ENCODE measurements at places on chromosomes 3 and 15.

- DNase-seq, result no peak
Measured at GRCh38 chr3:15513116-15513515, 8.4 kb downstream of the COLQ start.

DNA sequence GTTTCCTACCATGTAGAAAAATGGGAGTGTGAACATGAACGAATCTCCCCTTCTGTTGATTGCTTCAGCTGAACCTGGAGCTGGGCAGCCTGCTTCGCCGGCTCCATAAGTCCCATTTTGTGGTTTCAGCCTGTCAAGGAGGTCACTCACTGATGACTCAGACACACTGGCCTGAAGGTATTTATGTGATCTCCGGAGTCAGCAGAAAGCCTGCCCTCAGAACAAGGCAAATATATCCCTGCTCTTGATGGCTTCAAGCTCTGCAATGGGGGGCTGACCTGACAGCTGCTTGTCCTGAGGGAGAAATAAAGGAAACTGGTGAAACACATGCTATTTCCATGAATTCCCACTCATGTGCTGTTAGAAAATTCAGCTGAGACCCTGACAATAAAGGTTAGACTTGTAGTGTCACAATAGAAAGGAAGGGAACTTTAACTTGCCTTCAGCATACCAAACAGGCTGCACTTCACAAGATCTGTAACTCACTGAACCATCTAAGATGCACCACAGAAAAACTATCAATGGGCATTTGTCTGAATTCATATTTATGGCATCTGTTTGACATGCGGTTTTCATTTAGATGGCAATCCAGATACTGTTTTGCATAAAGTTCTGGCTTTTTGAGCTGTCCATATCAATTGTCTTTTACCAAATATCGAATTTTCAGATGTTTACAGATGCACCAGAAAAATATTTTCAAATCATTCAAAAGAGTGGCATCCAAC is 282.0 kb upstream of the VEPH1 start:
- peak; percentile 88 for DNase-seq

- no peak for DNase-seq
Measured at GRCh38 chr15:99721896-99722295, 11.3 kb downstream of the LYSMD4 start.

GRCh38 chr15:31828594-31828993 is 201.7 kb upstream of the CHRNA7 start:
- DNase-seq, result no peak

GRCh38 chr3:128217702-128218547 is 64.6 kb downstream of the EEFSEC start:
- DNase-seq, result no peak

DNA sequence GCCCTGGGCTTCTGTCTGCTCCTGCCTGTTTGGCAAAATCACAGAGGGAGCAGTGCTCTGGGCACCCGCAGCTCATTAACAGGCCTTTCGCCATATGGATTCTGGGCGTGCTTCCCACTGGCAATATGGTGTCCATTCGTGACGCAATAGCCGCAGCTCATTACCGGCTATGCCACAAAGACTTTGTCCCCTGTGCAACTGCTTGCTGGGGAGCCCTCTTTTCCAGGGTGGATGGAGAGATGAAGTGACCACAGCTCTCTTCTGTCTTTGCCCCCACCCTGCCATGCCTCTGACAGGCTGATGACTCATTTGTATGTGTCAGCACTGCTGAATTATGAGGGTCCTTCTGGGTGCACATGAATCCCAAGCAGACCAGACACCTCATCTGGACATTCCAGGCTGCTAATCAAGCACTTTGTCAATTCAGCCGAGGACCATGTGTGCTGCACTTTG is 214.3 kb upstream of the FEZF2 start:
- peak; percentile 93 for DNase-seq

DNA sequence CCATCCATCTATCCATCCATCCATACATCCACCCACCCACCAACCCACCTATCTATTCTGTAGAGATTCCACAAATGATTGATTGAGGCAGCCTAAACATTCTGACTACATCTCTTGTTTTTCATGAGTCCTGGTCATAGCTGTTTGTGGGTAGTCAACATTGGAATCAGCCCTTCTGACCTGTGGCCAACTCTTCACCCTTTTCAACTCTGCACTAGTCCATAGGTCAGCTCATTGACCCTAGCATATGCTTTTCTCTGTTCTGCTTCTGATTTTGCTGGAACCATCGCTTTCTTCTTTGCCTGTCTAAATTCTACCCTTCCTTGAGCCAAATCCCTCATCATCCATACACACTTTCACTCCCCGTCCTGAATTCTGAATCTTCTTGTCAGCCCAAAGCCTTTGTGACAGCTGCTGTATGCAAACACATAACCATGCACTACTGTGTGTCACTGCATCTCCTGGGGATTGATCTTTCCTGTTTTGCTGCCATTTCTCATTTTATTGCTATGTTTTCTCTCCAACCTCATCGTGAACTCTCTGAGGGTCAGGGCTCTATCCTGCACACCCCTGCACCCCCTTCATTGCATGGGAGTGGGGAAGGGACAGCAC is 16.8 kb upstream of the KCTD6 start:
- no peak for DNase-seq

DNA sequence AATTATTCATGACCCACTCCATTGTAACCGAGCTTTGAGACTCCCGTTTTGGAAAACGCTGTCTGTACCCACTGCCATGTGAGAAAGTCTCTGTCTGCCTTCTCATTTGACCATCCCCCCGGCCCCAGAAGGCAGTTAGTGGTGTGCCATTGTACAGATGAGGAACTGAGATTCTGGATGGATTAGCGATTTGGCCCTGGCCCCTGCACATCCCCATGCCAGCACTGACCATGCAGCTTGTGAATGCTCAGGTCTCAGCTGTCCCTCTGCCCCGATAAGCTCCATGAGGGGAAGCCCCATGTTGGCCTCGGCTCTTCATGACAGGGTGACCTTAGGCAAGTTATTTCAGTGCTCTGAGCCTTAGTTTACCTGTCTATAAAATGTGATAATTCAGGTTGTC is 153.0 kb upstream of the SMAD3 start:
- DNase-seq, result no peak

DNA sequence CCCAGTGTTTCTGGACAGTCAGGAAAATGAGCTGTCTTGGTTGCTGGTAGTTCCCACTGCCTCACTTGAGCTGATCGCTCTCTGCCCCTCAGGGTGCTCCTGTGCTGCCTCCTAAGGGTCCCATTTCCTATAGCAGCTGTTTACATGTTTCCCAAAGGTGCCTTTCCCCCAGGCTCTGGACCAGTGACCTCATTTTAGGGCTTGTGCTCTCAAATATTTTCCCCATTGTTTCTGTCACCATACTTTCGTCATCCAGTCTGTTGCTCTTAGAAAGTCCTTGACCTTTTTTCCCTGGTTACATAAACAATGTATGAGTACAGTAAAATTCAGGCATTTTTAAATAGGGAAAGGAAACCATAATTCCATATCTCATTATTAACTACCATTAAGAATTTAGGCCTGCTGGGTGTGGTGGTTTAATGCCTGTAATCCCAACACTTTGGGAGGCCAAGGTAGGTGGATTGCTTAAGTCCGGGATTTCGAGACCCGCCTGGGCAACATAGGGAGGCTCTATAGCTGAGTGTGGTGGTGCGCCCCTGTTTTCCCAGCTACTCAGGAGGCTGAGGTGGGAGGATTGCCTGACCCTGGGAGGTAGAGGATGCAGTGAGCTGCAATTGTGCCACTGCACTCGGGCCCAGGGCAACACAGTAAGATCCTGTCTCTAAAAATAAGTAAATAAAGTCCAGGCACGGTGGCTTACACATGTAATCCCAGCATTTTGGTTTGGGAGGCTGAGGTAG is 11.7 kb downstream of the RAD54L2 start:
- no peak for DNase-seq

DNA sequence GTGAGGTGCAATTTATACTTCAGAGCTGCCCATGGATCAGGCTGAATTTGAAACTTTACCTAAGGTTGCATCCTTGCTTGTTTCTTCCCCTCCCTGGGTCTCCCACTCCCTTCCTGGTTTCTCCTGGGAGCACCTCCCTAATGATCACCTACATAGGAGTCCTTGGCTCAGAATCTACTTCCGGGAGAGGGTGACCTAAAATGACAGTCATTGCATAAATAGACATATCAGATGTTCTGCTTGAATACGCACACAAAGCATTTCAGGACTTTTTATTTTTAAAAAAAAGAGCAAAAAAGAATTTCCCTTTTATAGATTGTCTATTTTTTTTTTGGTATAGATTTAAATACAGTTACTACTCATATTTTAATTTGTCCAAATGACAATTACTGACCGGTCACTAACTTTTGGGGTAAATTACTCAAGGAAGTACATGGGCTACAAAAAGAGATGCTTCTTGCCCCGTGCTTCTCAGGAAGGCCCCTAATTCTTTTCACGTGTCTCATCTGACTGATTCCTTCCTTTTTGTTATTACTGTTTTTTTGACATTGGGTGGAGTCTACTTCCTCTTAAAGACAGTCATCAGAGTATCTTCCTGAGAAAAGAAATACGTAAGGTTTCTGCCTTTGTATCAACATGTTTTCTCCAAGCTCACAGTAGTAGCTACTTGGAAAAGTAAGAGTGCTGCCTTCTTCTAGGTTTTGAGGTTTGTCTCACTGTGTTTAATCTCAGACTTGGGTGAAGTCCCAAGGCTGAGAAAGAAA is 4.9 kb upstream of the MYZAP start:
- DNase-seq, result no peak

GRCh38 chr3:113054552-113054951 is 63.8 kb downstream of the GTPBP8 start:
- peak; percentile 47 for DNase-seq

DNA sequence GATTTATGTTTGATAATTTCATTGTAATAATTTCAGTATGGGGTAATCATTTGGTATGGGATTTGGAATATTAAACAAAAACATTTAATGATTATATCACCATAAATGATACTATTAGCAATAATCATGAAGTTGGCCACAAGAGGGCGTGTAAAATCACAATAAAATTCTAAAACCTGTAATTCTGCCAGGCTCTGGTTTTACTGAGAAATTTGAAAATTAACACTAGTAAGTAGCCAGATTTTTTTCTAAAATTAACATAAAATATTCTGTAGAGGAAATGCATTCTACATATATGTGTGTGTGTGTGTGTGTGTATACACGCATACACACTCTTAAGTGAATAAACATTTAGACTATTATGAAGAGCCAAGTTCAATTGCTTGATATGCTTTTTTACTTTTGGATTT is 40.5 kb downstream of the FEZF2 start:
- peak; percentile 8 for DNase-seq

- no peak for DNase-seq
Measured at GRCh38 chr3:18245721-18246120, 179.4 kb downstream of the SATB1 start.

- no peak for DNase-seq
Measured at GRCh38 chr3:60056404-60056803, 1006.6 kb upstream of the CFAP20DC start.

GRCh38 chr3:42061713-42062380 is 29.3 kb upstream of the TRAK1 start:
- DNase-seq, result peak; percentile 90

DNA sequence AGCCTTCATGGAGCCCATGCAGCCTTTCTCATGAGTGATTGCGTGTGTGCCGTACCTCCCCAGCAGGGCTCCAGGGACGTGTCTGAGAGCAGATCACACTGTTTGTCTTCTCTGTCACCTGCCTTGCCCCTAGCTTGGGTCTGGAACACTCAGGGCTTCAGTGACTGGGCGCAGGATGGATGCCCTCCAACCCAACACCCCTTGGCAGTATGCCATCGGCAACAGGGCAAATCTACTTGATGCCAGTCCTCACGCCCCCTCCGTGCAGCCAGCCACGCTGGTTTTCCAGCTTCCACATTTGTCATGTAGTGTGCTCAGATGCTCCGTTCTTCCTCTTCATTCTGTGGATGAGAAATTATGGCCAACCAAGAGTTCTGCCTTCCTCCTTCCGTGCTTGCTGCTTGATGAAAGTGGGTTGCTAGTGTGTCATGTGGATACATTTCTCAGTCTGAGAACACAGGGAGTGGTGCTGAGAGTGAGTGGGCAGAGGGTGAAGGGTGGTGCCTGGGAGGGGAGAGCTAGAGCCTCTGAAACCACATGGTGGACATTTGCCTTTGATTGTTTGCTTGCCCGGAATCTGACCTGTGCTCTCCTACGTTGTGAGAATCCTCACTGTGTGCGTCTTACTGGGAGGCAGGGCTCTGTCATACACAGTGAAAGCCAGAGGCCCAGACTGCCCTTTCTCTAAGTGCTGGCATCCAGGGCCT is 97.2 kb downstream of the FAM43A start:
- peak; percentile 43 for DNase-seq

- no peak for DNase-seq
Measured at GRCh38 chr15:81544385-81544784, 170.4 kb upstream of the TMC3 start.

GRCh38 chr3:48356419-48356818 is 15.6 kb upstream of the FBXW12 start:
- DNase-seq, result no peak

DNA sequence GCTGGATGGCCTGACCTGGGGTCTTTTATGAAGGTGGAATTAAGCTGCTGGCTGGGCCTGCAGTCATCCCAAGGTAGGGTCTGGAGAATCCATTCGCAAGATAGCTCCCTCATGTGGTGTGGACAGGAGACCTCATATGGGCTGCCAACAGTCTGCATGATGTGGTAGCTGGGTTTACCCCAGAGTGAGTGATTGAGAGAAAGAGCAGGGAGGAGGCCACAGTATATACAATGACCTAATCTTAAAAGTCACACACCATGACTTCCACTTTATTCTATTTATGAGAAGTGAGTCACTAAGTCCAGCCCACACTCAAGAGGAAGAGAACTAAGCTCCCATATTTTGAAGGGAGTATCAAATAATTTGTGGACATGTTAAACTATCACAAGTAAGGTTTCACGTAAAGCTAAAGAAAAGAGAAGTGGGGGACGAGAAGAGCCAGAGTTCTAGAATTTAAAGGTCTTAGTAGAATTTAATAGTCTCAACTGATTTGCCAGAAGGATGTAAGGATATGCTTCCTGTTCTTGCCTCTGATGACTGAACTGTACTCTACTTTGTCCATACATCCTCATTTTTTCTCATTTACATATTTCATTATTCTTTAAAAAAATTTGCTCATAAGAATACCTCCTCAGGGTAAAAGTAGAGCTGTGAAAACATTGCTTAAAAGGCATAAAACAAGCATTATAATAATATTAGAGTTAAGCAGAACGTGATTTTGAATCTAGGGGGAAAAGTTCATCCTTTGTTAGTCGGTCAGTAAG is 184.4 kb downstream of the PEX5L start:
- DNase-seq, result no peak

DNA sequence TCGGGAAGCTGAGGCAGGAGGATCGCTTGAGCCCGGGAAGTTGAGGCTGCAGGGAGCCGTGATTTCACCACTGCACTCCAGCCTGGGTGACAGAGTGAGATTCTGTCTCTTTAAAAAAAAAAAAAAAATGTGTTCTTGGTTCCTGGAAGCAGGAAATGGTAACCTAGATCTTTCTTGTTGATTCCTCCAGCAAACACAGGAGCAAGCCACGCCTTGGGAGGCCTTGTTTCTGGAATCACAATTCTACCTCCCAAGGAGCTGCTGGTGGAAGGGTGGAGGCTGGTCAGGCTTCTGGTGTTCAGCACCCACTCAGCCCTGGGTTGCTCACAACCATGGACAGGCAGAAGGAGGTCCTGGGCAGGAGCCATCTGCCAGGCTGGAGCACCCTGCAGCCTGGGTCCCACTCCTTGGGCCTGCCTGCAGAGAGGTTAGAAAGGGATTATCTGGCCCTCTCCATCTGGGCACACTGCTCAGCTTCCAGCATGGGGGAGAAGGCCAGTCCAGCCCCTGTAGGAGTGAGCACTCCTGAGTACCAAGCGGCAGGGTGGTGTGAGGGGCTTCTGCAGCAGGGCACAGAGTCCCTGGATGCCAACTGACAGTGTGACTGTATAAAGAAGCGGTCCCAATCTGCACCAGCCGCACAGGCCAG is 65.6 kb downstream of the ABTB1 start:
- peak; percentile 27 for DNase-seq
